HFFc6 (cell line): ENCODE measurements at places on chromosomes 7 and 10.
A peak's percentile ranks its signal among the peaks of the same experiment; 100 is the strongest.

GRCh38 chr10:78959217-78959923 lies 109.4 kb upstream of the ZMIZ1 start:
- DNase-seq = no peak

DNA sequence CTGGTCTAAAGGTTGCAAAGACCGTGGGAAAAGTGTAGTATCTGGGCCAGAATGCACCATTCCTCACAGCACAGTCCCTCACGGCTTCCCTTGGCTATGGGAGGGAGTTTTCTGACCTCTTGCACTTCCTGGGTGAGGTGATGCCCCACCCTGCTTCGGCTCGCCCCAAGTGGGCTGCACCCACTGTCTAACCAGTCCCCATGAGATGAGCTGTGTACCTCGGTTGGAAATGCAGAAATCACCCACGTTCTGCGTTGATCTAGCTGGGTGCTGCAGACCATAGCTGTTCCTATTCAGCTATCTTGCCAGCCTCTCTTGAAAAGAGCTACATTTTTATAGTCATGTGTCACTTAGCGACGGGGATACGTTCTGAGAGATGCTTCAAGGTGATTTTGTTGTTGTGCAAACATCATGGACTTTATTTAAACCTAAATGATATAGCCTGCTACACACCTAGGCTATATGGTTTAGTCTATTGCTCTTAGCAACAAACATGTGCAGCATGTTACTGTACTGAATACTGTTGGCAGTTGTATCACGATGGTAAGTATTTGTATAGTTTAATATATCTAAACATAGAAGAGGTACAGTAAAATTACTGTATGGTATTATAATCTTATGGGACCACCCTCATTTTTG lies 120.0 kb downstream of the PPP1R9A start:
- no peak for DNase-seq

DNA sequence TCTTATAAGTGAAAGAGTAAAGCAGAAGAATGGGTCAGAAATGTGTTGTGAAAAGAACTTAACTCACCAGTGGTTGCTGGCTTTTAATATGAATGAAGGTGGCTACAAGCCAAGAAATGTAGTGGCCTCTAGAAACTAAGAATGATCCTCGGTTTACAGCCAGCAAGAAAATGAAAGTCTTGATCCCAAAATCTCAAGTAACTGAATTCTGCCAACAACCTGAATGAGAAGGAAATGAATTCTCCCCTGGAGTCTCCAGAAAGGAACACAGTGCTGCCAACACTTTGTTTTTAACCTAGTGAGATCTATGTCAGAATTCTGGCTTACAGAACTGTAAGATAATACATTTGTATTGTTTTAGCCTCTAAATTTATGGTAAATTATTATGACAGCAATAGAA lies 193.0 kb downstream of the FZD1 start:
- no peak for DNase-seq

DNA sequence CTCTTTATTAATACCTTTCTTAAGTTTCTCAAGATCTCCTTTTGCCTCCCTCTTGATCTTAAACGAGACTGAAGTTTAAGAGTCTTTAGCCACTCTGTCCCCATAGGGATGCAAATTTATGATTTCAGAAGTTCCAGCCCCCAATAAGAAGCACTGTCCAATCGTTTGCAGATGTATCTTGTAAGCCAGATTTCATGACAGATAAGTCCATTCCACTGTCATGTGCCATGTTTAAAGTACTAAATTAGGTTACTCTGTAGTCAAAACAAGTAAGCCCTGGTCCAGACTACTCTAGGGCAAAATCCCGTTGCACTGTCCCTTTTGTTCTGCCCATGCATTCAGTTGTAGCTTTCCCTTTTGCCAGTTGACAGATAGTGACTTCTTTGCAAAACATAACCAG lies 157.2 kb upstream of the KAT6B start:
- peak; percentile 71 for DNase-seq

DNA sequence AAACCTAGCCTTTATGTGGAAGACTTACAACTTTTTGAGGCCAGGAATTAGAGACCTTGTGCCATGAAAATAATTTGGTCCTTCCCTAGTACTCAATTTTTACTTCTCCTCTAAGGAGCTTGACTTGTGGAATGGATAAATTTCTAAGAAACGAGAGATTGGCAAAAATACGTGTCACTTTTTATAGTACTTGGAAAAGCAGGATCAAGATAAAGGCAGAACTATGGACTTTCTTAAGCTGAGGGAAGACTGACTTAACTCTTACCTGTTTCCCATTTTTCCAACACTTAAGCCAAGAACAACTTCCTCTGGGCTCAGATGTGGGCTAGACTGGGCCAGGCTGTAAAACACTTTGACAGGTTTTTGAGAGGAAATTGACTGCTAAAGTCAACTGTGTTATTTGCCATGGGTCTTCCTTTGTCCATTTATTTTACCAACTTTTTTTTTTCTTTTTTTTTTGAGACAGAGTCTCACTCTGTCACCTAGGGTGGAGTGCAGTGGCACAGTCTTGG lies 2.0 kb upstream of the WBP1L start:
- no peak for DNase-seq

GRCh38 chr10:1708746-1709145 lies 28.6 kb downstream of the ADARB2 start:
- DNase-seq = no peak

GRCh38 chr10:101560298-101561067 lies 27.6 kb downstream of the POLL start:
- no peak for DNase-seq

DNA sequence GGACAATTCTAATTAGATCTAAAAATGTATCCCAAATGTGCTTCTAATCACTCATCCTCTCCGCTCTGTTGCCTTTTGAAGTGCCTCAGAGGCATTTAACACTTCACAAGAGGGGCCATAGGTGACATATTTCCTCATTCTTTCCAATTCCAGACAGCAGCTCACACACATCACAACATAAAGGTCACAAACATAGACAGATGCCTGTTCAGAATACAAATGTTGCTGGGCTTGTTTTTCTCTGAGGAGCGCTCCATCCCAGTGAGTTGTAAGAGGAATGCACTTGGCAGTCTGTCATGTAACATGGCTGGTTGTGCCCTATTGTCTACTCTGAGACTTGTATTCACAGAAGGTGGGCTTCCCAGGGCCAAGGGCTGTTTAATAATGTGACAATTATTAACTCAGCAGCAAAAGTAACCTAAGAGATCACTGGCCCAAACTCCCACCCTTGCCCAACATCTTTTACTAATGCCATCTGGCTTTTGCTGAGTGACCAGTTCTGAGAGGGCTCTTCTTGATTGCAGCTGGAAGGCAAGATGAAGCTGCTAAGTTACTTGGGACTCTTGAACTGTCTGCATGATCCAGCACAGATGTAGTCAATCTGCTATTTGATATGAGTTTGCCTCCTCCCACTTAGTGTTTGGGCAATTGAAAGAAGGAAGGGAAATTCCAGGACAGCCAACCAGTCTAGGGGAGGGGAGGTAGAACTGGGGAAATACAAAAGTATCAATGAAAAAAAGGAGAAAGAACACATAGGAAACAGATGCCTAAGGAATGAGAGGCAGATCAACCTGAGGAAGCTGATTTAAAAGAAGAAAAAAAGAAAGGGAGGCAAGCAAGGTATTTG lies 13.6 kb downstream of the PON2 start:
- DNase-seq = no peak

GRCh38 chr7:140007051-140007690 lies 55.6 kb downstream of the PARP12 start:
- DNase-seq = no peak

- peak; percentile 6 for DNase-seq
These were observed 176.0 kb upstream of the NAMPT start for GRCh38 chr7:106460792-106461254.

- DNase-seq = no peak
These were observed 62.7 kb upstream of the RNF32 start for GRCh38 chr7:156577645-156578577.

GRCh38 chr7:142539901-142540300 lies 209.4 kb upstream of the PRSS1 start:
- DNase-seq = peak; percentile 74

GRCh38 chr7:44308596-44309270 lies 16.7 kb downstream of the CAMK2B start:
- no peak for DNase-seq
